WTC11 (cell line): ENCODE measurements at places on chromosomes 11 and 22.

- no peak for DNase-seq
These were observed 63.7 kb downstream of the PTPRJ start for GRCh38 chr11:48043991-48044512.

DNA sequence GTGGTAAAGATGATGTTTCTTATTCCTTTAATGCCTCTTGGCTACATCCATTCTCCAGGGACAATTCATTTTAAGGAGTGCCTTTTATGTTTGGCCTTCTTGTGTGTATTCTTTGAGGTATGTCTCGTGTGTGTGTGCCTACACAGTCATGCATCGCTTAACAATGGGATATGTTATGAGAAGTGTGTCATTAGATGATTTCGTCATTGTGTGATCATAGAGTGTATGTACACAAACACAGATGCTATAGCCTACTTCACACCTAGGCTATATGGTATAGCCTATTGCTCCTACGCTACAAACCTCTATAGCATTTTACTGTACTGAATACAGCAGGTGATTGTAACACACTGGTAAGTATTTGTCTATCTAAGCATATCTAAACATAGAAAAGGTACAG lies 23.0 kb downstream of the ZNF202 start:
- no peak for DNase-seq

GRCh38 chr11:133579165-133580031 lies 47.1 kb upstream of the OPCML start:
- peak; percentile 49 for DNase-seq

DNA sequence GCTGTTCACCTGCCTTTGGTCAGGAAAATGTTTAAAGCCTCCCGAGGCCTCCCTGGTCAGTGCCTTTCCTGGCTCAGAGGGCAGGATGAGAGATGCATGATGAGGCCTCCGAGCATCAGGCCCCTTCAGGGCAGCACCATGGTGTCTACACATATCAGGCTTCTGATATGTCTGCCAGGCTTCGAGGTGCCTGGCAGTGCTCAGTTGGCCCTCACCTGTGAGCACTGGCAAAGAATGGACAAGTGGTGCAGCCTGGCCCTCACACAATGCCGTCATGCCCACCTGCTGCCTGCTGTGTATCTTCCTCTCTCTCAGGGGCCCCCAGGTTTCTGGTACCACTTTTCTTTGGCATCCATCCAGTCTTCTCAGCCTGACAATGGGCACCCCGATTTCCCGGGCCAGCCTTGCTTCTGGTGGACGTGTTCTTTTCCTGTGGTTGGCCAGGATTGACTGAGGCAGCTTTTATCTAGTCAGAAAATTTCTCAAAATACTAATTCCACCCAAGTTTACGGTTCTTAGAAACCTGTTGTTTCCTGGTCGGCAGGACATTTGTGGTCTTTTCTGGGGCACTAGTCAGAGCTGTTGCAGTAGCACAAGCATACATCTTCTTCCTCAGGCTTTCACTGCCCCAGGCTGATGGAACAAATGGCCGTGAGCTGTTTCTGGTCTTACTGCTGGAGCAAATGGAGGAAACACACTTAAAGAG lies 76.8 kb upstream of the SUSD2 start:
- no peak for DNase-seq

DNA sequence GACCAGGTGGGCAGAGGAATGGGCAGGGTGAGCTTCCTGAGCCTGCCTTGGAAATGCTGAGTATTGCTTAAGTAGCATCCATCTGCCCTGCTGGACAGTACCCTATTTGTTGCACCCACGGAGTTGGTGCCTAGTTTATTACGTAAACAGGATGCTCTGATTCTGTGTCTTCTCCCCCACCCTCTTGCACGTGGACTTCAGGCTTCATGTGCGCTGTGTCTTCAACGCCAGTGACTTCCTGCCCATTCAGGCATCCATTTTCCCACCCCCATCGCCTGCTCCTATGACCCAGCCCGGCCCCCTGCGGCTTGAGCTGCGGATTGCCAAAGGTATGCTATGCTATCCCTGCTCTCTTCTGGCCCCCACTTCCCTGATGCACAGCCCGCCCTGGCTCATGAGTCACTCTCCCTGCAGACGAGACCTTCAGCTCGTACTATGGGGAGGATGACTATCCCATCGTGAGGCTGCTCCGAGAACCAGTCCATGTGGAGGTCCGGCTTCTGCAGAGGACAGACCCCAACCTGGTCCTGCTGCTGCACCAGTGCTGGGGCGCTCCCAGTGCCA lies 5.7 kb downstream of the ZP1 start:
- DNase-seq, result peak; percentile 54

GRCh38 chr11:10540546-10540914 lies 457 bp downstream of the RNF141 start:
- peak; percentile 43 for DNase-seq
